ENCODE measurements at places on chromosomes 2 and 18.

GRCh38 chr2:62263076-62263715, 67.3 kb downstream of the B3GNT2 start:
- DNase-seq, result no peak

DNA sequence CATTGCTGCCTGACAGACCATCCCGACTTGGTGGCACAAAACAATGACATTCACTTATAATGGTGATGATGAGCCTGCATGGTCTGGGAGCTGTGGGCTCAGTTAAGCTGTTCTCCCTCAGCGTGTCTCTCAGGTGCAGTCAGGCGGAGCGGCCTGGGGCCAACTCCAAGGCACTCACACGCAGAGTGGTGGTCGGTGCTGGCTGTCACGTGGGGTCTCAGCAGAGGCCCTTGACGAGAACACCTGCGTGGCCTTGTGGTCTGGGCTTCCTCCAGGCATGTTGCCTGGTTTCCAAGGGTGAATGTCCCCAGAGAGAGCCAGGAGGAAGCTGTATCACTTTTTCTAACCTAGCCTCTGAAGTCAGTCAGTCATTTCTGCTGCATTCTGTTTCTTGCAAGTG, 29.8 kb downstream of the ARMC9 start:
- peak; percentile 81 for DNase-seq

GRCh38 chr2:57698935-57699449, 347.6 kb upstream of the VRK2 start:
- no peak for DNase-seq

DNA sequence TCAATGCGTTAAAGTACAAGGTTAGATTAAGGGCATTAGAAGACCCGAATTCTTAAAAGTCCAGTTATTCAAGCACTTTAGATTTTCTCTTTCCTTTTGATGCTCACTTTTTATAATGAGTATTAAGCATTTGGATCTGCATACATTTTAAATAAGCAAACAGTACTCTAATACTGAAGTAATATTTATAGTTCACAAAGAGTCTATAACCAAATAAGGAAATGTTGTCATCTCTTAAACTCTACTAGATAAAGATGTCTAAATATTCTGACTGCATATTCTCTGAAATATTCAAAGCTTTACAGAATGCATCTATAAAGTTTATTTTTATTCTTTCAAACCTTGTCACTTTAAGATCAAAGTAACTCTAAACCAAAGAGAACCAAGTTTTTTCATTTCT, 25.5 kb downstream of the PPP3R1 start:
- DNase-seq, result no peak

- DNase-seq, result no peak
Observed at GRCh38 chr2:120785228-120785966, 49.7 kb downstream of the GLI2 start.
